Thyroid gland (tissue), 4 donors: ENCODE measurements at places on chromosomes 6 and 20. TPM values are rescaled to one million over a fixed set of nuclear protein-coding genes. Genes with fewer than 3 reads are reported as not detected.
A peak's percentile ranks its signal among the peaks of the same experiment; 100 is the strongest.

DNA sequence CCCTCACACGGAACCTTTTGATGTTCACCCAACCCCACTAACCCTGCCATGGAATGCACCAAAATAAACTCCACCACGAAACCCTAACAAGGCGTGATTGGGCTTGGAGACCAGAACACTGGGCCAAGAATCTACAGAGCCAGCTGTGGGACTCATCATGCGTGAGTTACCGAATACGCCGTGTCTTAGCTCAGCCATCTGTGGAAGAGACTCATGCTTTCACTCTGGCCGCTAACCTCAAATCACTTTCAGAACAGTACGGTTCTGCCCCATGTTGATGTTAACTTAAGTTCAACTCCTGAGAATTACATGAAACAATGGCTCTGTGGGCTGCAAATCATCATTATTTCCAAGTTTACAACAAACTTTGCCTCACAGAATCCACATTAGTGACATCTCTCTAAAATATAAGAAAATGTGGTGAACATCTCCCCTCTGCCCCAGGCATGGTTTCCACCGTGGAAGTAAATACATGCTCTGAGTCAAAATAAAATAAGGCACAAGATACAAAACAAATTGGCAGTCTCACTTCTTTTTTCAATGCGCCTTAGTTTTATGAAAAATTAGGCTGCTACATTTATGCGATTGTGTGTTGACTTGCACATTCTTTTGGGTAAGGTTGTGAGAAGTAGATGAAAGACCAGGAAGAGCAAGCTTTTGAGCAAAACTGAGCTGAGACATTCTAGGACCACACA is 308.9 kb upstream of the EXOC2 start:
- H3K27ac ChIP-seq, result no peak overlapping the region
- no peaks in the 10 kb centered on the region for H3K27me3 ChIP-seq
- H3K4me1 ChIP-seq, result no peaks in the 10 kb centered on the region
- no peak overlapping the region for H3K4me3 ChIP-seq

GRCh38 chr20:56088375-56088774 is 83.1 kb upstream of the CBLN4 start:
- H3K27ac ChIP-seq, result no peak overlapping the region
- H3K4me1 ChIP-seq, result no peaks in the 10 kb centered on the region
- no peak for DNase-seq
- no peaks in the 10 kb centered on the region for H3K36me3 ChIP-seq

DNA sequence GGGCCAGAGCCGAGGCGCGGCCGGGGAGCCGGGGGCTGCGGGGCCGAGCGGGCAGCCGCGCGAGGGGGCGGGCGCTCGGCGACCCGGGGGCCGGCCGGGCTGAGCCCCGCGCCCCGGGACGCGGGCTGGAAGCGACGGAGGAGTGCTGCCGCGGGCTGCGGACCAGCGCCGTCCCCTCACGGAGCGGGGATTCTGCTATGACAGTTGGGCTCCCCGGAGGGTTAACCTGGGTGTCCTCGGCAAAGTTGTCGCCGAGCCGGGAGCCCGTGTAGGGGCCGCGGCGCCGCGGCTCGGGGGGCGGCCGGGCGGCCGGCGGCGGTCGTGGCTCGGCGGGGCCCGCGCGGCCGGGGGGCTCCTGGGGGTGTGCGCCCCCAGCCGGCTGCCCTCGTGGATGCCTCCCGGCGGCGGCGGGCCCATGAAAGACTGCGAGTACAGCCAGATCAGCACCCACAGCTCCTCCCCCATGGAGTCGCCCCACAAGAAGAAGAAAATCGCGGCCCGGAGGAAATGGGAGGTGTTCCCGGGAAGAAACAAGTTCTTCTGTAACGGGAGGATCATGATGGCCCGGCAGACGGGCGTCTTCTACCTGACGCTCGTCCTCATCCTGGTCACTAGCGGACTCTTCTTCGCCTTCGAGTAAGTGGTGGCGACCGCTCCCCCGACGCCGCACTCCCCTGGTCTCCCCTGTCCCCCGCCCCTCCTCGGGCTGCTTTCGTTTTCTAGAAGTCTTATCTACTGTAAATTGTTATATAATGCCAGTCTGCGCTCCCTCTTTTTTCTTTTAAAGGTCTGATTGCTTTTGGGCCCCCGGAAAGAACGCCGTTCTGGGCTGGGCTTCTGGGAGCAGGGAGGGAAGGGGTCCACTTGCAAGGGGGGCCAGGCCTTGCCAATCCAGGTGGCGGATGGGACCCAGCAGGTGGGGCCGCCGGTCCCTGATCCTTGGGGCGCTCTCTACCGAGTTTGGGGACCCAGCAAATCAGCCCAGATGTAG is 936 bp downstream of the ZDHHC14 start:
- peak overlapping the region; percentile 52 for H3K4me3 ChIP-seq
- no peaks in the 10 kb centered on the region for H3K4me1 ChIP-seq
- no peaks in the 10 kb centered on the region for H3K36me3 ChIP-seq
- no peaks in the 10 kb centered on the region for H3K27me3 ChIP-seq
- peak overlapping the region; percentile 91 for H3K27ac ChIP-seq
- peak; percentile 59 for DNase-seq

GRCh38 chr20:10077081-10077471 is 42.3 kb downstream of the ANKEF1 start:
- H3K4me3 ChIP-seq, result no peak overlapping the region
- no peaks in the 10 kb centered on the region for H3K4me1 ChIP-seq
- no peaks in the 10 kb centered on the region for H3K27me3 ChIP-seq
- H3K27ac ChIP-seq, result no peak overlapping the region

DNA sequence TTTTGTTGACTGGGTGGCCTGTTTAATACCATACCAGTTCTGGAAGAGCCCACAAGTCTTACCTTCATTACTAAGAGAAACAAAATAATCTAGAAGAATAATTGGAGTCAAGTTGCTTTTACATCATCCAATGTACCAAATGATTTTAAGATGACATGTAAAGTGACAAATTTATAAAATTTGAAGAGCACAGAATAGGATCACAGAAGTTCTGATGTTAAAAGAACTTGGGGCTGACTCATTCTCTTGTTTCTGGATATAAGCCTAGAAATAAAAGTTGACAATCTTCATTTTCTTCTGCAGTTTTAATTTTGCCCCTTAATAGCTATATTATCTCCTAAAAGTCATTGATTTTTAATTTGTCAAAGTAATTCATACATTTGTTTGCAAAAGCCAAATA is 317.5 kb upstream of the MARCKS start:
- H3K4me3 ChIP-seq, result no peak overlapping the region
- H3K27me3 ChIP-seq, result no peaks in the 10 kb centered on the region
- no peaks in the 10 kb centered on the region for H3K36me3 ChIP-seq
- no peak overlapping the region for H3K27ac ChIP-seq
- no peaks in the 10 kb centered on the region for H3K4me1 ChIP-seq

Gene CAPN11
- 1.7 TPM for total RNA-seq

Gene NHSL1
- total RNA-seq, result 5.0 TPM
